NCI-H526 treated with DMSO at 0.1 percent for 48 hours (cell line): ENCODE measurements at places on chromosomes 5 and 9.
A peak's percentile ranks its signal among the peaks of the same experiment; 100 is the strongest.

GRCh38 chr9:125701351-125701750, 5.7 kb downstream of the MAPKAP1 start:
- DNase-seq = no peak

DNA sequence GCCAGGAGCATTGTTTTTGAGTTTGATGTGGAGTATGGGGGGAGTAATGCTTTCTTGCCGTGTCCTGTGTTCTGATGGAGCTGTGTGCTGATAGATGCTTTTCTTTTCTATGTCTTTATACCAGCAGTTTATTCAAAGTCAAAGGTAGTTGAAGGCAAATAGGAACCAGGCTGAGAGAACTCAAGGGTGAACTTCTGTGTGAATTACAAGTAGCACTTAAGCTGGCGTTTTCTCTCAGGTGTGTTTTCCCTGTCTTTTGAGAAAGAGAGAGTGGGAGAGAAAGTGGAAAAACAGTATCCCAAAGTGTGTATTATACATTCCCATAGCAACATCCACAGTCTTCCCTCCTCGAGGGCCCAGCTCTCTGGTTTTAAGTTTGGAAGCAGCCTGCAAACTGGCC, 1.5 kb downstream of the TNFAIP8 start:
- DNase-seq = no peak

- no peak for DNase-seq
Measured at GRCh38 chr9:127809540-127810377, 7.1 kb downstream of the FPGS start.

GRCh38 chr9:28616310-28616709, 1043.0 kb upstream of the C9orf72 start:
- DNase-seq = no peak

- DNase-seq = no peak
Measured at GRCh38 chr9:97367729-97368128, 44.2 kb upstream of the TDRD7 start.

DNA sequence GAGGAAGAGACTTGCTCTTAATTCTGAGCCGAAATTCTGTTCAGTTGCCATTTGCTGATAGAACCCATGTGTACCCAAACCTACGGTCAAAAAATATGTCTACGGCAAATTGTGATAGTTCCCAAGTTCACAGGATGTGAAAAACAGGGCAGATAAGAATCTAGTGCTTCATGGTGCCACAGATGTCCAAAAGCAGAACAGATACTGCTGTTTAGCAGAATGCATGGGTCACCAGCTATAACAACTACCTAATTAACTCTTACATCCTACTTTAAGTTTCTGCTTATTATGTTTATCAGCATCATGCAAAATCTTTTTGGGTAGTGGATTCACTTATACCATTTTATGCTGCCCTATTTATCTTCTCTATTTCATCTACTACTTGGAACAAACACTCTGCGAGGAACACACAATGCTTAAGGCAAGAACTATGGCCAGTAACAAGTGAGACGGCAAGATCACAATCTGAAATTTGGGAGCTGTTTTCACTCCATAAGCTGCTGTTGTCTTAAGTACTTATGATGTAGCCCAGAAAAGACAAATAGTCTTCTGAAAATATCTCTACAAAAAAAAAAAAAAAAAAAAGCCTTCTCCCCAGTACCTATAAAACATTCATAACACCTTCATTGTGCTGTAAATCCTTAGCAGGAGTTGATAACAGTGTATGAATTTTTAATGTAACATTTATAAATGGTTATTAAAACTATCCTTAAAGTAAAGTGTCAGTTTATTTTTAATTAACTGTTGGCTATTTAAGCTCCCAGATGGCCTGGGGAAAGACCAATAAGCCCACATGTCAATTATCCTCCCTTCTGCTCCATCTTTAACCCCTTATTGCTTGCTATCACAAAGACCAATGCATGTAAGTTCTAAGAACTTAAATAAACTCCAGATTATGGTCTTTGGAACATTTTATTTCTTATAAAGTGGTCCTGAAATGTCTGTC, 232.3 kb downstream of the TLR4 start:
- no peak for DNase-seq

- DNase-seq = peak; percentile 78
Measured at GRCh38 chr5:73205305-73205704, 32.3 kb downstream of the TMEM174 start.
